Stimulated activated CD4-positive, alpha-beta T cell treated with anti-CD3 and anti-CD28 coated beads, Interleukin-15, amount 100 ng/mL, for 48 hours (primary cell): ENCODE measurements at places on chromosomes 4 and X.

GRCh38 chr4:133355633-133356032, 206.5 kb downstream of the PCDH10 start:
- DNase-seq: no peak

GRCh38 chrX:2183193-2183725, 317.5 kb downstream of the DHRSX start:
- no peak for DNase-seq

DNA sequence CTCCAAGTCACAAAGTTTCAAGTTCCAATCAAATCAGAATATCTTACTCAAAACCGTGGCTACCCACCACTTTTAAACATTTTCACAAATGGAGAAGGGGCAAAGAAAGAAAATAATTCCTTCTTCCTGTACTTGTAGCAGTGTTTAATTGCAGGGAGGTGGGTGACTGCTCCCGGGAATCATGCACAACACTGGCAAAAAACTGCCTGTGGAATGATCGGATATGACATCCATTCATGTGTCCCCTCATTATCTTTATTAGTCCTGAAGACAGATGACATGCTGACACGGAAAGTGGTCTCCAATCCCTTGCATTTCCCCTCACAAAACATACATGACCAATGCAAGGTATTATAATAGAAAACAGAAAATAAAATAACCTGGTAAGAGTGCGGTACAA, 2.0 kb downstream of the TSPAN5 start:
- no peak for DNase-seq

DNA sequence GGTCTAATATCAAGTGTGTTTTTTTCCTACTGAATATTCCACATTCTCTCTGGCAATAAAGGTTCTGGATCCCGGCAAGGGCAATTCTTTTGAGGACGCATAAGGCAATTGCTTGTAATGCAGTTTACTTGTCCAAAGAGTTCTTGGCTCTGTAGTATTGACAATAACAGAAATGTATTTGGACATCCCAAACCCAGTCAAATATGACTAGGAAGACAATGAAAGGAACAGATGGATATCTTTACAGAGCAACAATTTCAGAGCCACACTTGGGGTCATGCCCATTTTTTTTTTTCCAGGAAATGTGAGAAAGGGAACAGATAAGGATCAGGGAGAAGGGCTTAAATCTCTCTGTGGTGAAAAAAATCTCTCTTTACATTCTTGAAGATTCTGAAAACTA, 12.2 kb downstream of the GK2 start:
- no peak for DNase-seq

- no peak for DNase-seq
Measured at GRCh38 chr4:139934708-139935195, 219.2 kb downstream of the MAML3 start.

DNA sequence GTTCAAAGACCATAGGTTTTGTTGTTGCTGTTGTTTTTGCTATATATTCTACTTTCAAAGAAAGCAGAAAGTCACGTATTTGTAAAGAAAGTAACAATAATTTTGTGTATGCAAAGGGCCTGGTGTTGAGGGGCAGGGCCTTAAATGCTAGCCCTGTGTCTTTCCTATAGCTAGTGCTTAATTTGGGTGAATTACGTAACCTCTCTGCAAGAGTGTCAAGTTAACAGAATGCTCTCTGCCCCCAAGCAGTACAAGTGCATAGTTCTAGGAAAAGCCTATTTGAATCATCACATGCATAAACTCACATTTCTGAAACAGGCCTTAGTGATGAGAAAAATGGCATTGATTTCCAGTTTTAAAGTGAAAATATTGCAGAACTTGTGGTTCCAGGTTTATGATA, 663.6 kb downstream of the STIM2 start:
- DNase-seq: no peak
